ENCODE measurements at places on chromosomes 7 and 10.

- DNase-seq: no peak
Measured at GRCh38 chr7:105814481-105814880, 61.9 kb downstream of the ATXN7L1 start.

GRCh38 chr7:137386966-137387365 lies 43.4 kb upstream of the PTN start:
- no peak for DNase-seq

- no peak for DNase-seq
Measured at GRCh38 chr10:101351017-101351416, 2.9 kb upstream of the BTRC start.

DNA sequence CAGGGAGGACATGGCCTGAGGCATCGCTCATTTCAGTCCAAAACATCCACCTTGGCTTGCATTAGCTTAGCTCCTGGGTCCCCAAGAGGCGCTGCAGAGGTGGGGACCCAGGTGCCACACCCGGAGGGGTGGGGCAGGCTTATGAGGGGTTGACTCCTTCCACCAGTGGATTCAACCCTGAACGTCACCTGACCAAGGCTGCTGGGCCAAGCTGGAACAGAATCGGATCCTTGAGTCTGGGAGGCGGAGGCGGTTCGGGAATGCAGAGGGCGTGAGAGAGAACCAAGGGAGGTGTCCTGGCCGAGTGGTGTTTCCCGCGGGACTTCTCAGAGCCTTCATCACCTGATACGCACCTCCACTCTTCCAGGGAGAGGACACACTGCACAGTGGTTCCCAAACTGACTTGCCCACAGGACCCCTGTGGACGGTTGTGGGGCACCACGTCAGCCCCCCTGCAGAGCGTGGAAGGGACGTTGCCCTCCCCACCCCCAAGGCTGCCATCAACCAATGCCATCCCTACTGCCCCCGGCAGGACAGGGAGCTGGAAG lies 4.5 kb upstream of the MICALL2 start:
- DNase-seq: no peak

DNA sequence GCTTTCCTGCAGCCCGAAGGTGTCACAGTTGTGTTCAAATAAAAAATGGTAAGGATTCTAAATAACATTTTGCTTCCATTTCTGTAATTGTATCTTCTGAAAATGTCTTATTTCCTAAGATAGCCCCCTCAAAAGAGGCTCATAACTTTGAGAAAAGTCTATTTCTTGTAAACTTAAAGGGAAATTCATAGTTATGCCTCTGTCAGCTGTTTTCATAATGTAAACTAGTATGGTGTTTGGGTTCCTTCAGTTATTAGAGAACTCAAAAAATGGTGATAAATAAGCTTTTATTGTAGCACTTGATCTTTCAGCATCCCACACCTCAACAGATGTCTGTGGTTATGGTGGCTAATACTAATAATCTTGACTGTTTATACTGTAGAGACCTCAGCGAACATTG lies 57.1 kb downstream of the KLHDC10 start:
- DNase-seq: no peak

- DNase-seq: no peak
Measured at GRCh38 chr7:118169146-118169545, 14.8 kb upstream of the LSM8 start.

GRCh38 chr7:21401944-21402343 lies 25.9 kb upstream of the SP4 start:
- DNase-seq: no peak

- no peak for DNase-seq
Measured at GRCh38 chr7:77498659-77499379, 38.3 kb upstream of the PTPN12 start.

DNA sequence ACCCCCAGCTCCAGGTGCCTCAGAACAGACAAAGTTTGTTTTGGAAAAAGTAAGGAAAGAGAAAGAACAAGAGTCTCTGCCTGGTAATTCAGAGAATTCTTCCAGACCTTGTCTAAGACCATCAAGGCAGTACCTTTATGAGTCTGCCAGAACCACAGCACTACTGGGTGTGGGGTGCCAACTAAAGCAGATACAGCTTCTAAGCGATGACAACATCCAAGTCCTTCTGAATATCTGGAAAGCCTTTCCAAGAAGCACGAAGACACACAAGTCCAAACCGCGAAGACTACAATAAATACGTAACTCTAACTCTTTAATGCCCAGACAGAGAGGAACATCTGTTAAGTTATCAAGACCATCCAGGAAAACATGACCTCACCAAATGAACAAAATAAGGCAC lies 94.3 kb downstream of the SIRT1 start:
- no peak for DNase-seq

GRCh38 chr7:28272461-28272877 lies 91.9 kb upstream of the JAZF1 start:
- DNase-seq: no peak

- DNase-seq: no peak
Measured at GRCh38 chr7:18940593-18941134, 176.8 kb downstream of the TWIST1 start.

DNA sequence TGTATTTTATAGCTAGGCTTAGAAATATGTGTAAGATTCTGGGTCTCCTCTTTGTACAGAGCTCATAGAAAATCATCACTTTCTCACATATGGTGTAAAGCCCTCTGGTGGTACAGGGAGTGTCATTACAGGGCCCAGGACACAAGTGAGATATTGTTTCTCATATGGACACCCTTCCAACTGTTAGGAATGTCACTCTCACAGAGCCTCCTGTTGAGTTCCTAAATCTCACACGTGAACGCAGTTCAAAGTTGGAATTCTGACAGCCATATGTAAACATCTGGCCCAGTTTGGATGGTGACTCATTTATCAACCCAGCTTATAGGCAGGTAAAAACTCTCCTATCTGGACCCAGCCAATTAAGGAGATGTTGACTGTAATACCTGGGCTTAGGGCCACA lies 35.4 kb upstream of the ZNF107 start:
- DNase-seq: no peak

DNA sequence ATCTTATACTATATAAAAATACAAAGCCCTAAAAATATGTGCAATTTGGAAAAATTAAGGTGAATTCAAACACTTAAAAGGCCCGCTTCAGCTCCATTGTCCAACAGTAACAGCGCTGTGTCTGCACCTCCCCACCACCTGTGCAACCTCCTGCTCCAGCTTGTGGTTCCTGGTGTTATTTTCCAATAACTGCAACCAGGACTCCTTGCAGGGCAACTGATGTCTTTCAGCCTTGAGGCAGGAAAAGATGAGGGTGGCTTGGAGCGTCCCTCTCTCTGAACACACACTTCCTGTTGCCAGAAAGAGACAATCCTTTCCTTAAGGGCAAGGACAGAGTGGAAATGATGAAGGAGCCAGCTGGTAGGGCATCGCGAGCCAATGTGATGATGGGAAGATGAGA lies 336.0 kb downstream of the GLRX3 start:
- no peak for DNase-seq

DNA sequence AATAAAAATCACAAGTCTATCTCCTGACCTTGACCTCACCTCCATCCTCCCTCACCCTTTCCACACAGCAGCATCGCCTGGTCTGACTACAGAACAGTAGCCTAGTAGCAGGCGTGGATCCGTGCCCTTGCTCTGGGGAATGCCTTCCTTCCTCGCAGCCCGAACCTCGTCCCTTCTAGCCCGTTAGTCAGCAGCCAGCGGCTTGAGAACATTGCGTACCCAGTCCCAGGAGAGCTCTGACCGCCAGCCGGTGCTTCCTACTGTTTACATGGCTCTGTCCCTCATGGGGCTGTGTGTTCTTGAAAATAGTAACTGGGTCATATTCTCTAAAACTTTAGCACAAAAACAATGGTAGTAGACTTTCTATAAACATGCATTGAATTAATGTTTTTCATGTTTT lies 682.7 kb upstream of the IGFBP3 start:
- DNase-seq: no peak

DNA sequence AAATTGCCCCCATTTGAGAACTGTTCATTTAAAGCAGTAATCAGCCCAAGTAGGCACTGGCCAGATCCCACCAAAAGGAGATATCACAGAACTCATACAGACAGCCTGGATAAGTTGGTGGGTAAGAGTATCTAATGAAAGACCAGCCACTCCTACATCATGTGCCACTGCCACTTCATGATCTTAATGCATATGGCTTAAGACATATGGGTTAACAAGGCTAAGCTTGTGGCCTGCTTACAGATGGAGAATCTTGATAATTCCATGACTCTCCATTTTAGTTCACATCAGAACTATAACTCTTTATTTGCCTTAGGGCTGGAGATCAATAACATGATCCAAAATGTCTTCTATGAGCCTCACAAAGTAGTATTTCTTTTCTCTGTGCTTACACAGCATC lies 6.8 kb upstream of the IFIT1B start:
- no peak for DNase-seq

GRCh38 chr10:123965973-123966895 lies 74.6 kb upstream of the CPXM2 start:
- DNase-seq: no peak

DNA sequence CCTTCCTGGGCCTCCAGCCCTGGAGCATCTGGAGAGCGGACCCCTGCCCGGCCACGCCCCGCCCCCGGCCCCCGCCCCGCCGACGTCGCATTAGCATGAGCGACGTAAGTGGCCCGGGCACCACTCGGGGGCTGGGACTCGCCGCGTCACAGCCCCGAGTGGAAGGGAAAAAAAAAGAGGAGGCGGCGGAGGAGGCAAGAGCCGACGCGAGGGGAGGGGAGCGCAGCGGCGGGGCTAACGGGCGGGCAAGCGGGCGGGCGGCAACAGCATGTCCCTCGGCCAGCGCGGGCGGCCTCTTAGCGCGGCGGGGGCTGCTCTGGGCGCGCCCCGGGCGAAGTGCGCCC lies at the start of gene SLC18A3:
SLC18A3 (plus strand) TSS at position 197 of the 344 bp plus-strand sequence. CDS start 431 bp downstream, outside the sequence.
- DNase-seq: no peak

GRCh38 chr7:2069472-2069860 lies 163.3 kb downstream of the MAD1L1 start:
- DNase-seq: no peak

- DNase-seq: no peak
Measured at GRCh38 chr10:95354110-95354509, 63.3 kb upstream of the PDLIM1 start.

GRCh38 chr10:89301232-89301631 lies 614 bp upstream of the IFIT2 start:
- no peak for DNase-seq

DNA sequence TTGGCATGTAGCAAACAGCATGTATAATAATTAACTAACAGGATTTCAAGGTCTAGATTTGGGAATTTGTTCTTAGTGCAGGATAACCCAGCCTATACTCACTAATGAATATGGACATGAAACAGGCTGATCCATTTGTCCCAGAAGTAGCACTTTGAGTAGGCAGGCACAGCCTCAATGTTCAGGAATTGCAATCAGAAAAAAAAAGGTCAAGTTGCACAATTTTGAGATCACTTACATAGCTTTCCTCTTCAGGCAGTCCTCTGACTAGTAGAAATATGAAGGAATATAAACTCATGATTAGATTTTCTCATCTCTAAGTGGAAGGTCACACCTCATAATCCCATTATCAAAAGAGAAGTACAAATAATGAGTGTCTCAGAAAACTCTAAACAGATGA lies 921.4 kb upstream of the CELF2 start:
- no peak for DNase-seq

All from GM19239 (cell line).